Activated CD4-positive, alpha-beta T cell treated with anti-CD3 and anti-CD28 coated beads for 1 hour (primary cell): ENCODE measurements at places on chromosomes 12 and 14.

DNA sequence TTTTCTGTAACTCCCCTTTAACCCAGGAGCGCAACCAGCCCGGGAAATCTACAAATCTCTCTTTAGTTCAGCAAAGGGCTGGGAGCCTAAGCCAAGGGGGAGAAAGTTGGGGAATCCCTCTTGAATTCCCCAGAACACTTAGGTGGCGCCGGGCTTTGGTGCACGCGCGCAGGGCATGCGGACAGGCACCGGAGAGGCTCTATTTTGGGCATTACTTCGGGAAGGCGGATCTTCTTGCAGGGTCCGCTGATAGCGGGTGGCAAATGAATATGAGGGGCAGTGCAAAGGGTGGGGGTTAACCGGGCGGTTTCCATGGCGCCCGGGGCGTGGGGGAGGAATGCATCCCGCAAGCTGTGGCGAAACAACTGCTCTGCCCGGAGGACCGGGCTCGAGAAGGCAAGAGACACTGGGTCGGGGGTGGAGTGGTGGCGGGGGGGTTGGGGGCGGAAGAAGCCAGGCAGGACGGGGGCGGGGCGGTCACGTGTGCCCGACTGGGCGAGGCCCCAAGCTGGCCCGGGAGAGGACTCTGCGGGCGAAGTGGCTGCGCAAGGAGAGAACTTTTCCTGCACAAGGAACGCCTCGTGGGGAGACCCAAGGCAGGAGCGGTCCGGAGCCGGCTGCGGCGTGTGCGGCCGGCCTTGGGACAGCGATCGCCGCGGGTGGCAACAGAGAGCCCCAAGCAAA lies at the start of gene FLVCR2:
Gene FLVCR2, plus strand, starts transcription at position 519 of the 684 bp plus-strand sequence. CDS start 353 bp downstream, outside the sequence.
- DNase-seq: peak; percentile 47

GRCh38 chr12:62739266-62740015 lies 195.5 kb downstream of the PPM1H start:
- DNase-seq: no peak

- no peak for DNase-seq
These were observed 15.0 kb upstream of the CACNA2D4 start for GRCh38 chr12:1933342-1934051.

DNA sequence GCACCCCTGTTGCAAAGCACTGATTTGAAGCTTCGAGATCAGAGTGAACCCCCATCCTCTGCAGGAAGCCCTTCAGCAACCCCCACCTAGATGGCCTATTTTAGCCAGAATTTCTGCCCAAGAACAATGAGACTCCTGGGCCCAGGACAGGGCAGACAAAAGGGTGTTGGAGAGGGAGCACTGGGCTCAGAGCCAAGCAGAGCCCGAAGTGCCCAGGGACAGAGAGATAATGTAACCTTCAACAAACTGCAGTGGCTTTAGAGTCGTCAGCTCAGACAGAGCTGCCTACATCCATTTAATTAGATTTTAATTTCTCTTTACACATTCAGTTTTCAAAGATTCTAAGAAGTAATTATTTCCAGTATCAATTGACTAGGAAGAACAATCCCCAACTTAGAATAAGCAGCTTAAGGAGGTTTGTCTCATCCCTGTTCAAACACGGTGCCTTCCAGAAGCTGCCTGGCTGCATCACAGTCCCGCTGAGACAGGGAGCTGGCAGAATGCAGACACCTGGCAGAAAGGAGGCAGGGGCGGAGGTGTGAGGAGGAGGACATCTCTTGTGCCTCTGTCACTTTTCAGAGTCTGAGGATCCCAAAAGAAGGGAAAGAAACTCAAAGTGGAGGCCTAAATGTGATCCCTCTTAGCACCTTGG lies 504.9 kb upstream of the CCDC196 start:
- no peak for DNase-seq

- no peak for DNase-seq
These were observed 4.9 kb upstream of the CMA1 start for GRCh38 chr14:24513009-24513408.

- no peak for DNase-seq
These were observed 381.1 kb downstream of the IPO8 start for GRCh38 chr12:30314506-30315100.

DNA sequence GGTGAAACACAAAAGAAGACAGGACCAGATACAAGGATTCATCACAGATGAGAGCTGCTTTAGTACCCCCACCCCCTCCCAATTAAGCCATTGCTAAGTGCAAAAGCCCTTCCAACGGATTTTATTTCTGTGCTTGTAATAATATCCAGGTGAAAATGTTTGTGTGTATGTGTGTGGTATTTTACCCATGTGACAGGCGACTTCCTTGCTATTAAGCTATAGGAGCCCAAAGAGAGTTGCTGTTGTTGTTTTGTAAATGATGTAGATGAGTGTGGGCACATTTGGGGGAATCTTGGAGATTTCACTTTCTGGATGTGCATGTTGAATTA lies 3.2 kb upstream of the HOXC4 start:
- DNase-seq: no peak

- no peak for DNase-seq
These were observed 95.6 kb downstream of the ETV6 start for GRCh38 chr12:11745113-11745512.

DNA sequence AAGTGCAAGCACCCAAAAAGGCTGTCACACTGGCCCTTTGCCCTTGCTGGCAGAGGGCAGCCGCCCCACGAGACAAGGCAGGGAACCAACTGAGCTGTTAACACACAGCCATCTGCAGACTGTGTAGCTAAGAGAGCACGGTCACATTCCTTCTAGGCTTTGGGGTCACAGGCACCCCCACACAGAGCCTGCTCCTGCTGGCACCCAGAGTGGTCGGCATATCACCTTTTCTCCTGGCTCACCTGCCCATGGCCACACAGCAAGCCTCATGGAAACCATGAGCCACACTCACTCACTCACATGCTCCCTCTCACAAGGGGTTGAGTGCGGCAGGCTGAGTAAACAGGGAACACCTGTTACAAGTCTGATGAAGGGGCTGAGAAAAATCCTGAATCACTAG lies 214.5 kb downstream of the PCNX1 start:
- DNase-seq: no peak

GRCh38 chr14:74593241-74593953 lies 18.6 kb downstream of the LTBP2 start:
- no peak for DNase-seq

- no peak for DNase-seq
These were observed 2.1 kb downstream of the WNK1 start for GRCh38 chr12:754473-754820.

GRCh38 chr12:16155938-16156337 lies 121.5 kb downstream of the SLC15A5 start:
- DNase-seq: no peak

DNA sequence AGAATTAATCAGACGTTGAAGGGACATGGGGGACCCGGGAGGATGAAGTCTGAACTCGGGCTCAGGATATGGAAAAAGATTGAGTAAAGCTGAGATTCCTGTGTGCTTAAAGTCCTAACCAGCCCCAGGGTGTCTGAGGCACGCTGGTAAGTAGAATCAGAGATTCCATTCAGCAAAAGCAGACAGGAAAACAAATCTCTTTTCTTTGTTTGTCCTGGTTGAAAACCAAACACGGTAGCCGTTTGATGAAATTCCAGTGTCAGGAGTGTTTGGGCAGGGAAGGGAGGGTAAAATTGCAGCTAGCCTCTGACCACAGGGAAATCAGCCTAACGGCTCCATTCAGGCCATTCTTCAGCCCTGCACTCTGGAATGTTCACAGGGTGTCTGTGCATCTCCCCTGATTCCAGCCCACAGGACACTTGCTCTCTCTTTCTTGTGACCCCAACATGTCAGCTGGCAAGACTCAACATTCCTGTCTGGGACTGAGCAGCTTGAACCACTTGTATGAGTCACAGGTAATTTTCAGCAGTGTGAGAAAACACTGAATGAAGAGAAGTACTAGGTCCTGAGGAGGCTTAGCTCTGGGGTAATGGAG lies 31.0 kb downstream of the NINJ2 start:
- DNase-seq: no peak

GRCh38 chr12:5489017-5489416 lies 57.1 kb downstream of the NTF3 start:
- no peak for DNase-seq

DNA sequence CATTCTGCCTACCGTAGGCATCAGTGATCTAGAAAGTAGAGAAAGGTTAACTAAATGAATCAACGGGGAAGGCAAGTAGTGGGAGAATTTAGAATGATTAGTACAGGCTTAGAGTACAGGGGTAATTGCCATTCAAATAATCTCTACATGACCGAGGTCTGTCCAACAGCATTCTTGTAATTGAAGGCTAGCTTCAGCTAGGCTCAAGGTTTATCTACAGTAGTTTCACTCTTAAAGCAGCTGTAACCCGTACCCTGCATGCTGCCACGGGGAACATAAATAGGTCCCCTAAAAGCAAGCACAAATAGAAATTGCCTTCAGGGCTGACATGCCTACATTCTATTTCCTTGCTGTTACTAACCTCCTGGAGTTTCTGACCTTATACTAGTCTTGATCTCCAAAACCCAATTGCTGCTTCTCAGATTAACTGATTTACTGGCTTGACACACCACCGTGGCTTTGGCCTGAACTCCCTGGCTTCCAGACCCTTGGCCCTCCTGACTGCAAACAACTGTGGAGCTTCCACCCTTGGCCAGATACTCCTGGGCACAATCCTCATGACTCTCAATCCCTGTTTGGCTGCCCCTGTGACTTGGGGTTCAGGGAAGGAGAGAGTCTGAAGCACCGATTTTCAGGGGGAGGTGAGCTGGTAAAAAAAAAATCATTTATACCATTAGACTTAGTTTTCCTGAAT lies 242.1 kb upstream of the FOXN3 start:
- DNase-seq: no peak

- DNase-seq: no peak
These were observed 213.4 kb downstream of the EGLN3 start for GRCh38 chr14:33737446-33737845.

DNA sequence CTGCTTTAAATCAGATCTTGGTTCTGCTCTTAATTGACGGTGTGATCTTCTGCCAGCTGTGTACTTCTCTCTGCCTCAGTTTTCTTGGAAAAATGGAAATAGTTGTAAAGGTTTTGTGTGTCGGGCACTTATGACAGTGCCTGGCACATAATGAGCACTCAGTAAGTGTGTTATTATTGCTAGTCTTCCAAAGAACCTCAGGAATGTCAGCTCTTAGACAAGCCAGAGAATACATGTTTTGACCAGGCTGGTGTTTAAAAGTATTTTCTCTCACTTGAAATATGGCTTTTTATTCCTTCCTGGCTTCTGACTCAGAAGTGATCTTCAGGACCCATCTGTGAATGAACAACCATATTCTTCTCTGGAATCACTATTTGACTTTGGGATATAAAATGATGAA lies 304.1 kb downstream of the SNAPC1 start:
- no peak for DNase-seq

- DNase-seq: no peak
These were observed 56.7 kb downstream of the MYRFL start for GRCh38 chr12:69881771-69882170.

DNA sequence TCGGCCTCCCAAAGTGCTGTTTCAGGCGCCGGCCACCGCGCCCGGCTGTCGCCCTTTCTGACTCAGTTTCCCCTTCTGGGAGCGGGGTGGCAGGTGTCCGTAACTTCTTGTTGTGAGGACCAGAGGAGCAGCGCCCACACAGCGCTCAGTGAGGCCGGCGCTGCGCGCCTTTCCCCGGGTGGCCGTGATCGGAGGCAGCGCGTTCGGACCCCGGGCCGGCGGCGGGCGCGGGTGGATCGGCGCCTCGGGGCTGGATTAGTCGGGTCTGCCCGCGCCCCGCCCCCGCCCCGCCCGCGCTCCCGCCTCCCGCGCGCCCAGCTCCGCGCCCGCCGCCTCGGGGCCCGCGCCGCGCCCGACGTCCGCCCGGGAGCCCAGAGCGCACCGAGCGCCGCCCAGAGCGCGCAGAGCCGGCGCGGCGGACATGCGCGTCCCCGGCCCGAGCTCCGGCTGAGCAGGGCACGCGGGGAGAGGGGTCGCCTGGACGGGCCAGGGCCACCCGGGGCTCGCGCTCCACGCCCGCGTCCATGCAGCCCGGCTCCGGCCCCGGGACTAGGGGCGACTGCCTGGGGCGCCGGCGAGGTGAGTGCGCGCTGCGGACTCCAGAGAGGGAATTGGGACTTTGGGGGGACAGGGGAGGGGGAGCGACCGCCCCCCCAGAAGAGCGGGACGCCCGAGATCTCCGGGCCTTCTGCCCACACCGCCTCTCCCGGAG lies 50.6 kb downstream of the LRCOL1 start:
- no peak for DNase-seq

- DNase-seq: no peak
These were observed 4.5 kb upstream of the PLA2G1B start for GRCh38 chr12:120332041-120332440.

DNA sequence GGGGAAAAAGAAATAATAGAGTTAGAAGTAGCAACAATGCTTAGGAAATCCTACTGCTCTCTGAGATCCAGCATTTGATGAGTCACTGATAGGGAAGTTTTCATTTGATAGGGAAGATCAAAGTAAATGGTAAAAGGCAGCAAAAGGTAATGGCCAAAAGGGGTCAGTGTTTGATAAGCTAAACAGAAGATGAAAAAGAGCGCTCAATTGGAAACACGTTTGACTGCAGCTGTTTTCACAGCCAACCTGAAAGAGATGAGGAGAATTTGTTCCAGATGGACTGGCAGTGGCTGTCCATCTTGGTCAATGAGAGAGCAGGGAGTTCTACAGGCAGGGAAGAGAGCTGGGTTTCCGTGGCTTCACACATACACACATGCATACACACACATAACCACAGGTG lies 264.2 kb downstream of the TMEM132C start:
- DNase-seq: no peak

DNA sequence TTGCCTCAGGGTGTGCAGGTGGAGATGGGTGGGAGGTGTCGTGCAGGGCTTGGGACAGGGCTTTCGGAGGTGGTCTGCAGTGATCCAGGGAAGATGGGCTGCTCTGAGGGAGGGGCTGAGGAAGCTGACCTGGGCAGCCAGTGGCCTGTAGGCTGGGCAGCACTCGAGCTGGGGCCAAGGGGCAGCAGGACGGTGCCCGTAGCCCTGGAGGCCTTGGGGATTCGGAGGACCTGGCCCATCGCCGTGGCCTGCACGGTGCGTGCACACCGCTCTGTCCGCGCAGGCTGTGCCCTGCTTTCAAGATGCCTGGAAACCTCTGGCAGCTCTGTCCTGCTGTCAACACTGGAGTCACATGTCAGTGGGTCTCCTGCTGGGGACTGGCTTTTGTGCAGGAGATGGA lies 9.1 kb downstream of the PACS2 start:
- DNase-seq: no peak

DNA sequence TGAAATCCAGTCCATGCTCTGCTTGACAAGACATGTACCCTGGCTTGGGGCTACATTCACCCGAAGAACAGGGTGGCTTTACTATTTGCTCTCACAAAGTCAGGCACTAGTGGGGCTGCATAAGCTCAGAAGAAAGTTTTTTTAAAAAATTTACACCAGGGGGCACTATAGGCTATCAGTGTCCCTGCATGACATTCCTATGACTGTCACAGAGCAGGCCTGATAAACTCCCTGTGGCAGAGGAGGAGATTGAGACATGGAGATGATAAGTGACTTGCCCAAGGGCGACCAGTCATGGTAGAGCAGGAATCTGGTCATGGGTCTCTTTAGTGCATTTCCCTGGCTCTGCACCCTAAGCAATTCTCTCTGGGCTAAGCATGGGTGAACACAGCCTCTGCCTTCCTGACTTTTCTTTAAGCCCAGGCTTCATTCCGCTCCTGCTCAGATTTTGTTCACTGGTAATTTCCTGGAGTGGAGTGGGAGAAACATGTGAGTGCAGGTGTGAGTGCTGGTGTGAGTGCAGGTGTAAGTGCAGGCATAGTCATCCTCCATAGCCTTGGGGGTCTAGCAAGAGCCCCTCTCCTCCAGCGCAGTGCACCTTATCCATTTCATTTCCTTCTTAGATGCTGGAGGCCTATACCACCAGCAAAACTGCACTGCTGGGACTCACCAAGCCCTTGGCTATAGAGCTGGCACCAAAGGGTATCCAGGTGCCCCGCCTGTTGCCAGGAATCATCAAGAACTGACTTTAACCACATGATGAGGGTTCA lies 91.6 kb downstream of the DHRS2 start:
- no peak for DNase-seq
